H9 (cell line): ENCODE measurements at places on chromosomes 16 and 17. TPM values are rescaled to one million over a fixed set of nuclear protein-coding genes. Genes with fewer than 3 reads are reported as not detected.

Gene CD300E
- not detected in 2 replicates for total RNA-seq

DNA sequence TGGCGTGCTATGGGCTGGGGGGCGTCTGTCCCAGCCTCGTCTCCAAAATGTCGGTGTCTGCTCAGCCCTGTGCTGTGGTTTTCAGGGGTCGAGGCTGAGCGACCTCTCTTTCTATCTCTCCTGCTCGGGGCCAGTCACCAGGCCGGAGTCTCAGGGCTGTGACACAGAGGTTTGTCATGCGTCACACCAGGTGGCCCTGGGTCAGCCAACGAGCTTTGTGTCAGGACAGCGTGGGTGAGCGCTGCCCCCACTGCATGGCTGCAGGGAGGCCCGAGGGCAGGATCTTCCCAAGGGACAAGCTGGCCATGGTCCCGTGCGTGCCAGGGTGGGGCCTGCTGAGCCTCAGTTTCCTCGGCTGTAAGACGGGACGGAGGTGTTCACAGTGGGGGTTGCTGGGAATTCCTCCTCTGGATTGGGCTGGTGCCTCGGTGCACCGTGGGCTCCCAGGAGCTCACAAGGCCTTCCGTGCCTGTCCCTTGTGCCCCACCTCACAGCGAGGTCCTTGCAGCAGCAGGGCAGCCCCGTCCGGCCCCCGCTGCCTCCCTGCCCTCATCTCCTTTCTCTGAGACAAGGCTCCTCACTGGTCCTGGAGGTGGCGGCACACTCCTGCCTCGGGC is 50.5 kb downstream of the CBFA2T3 start:
- no peak for DNase-seq

DNA sequence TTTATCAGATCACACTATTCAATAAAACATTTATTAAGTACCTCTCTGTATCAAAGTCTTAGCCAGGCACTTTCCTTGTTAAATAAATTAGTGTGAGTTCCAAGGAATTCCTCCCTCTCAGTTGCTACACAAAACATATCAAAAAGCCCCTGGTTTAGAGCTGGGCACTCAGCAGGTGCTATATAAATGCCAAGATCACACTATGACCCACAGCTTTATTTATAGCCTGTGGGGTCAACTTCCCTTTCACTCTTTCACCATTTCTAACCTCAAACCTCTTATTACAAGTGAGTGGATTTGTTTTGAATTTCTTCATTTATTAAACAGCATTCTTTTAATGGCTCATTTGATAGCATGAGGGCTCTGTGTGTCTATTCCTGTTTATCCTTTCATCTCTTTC is 112.6 kb upstream of the MPHOSPH6 start:
- DNase-seq = no peak

DNA sequence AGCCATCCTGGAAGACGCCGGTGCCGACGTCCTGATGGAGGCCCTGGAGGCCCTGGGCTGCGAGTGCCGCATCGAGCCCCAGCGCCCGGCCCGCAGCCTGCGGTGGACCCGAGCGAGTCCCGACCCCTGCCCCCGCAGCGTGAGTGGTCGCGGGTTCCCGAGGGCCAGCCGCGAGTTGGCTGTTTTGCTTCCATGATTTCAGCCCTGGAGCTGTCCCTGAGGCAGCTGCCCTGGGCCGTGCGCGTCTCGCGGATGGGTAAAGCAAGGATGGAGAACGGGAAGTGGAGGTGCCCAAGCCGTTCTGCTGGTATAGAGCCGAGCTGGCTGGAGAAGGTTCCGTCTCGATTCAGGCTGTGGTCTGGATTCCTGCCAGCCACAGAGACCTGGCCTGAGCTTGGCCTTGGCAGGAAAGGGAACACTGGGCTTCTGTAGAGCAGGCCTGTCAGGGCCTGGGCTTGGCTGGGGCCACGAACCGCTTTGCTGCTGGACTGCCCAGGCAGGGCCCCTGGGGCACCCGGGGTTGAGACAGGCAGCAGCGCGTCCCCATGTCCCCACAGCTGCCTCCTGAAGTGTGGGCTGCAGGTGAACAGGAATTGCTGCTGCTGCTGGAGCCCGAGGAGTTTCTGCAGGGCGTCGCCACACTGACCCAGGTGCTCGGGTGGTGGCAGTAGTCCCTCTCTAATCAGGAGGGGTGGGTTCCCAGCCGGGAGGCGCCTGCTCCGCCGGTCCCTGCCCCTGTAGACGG is 941 bp upstream of the MRPS34 start:
- no peak for DNase-seq
